ENCODE measurements at places on chromosomes 2 and 18.

GRCh38 chr2:185384822-185385560, 353.6 kb upstream of the FSIP2 start:
- DNase-seq = no peak

- DNase-seq = no peak
Measured at GRCh38 chr2:156435396-156435717, 822 bp upstream of the GPD2 start.

DNA sequence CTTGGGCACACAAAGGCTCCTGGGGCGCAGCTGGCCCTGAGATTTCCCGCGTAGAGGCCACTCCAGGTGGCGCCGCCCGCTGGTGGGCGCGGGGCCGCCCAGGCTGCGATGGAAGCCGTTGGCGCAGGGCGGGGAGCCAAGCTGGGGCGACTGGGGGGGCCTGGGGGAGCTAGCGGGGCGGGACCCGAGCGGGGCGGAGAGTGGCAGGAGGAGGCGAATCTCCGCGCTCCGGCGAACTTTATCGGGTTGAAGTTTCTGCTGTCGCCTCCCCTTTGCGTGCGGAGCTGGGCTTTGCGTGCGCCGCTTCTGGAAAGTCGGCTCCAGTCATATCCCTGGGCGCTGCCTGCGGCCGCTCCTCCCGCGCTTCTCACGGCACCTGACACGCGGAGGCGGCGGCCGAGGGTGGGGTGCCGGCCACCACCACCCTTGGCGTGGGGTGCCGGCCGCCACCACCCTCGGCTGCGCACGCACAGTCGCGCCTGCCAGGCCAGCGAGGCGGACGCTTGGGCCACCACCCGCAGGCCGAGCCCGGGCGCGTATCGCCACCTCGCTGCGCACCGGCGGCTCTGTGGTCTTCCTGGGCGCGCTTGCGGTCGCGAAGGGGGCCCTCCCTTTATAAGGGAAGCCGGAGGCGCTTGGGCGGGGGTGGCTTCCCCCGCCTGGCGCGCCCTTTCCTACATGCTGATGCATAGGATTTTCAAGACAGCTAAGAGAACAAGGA, 919 bp upstream of the CYP1B1 start:
- DNase-seq = peak; percentile 86

DNA sequence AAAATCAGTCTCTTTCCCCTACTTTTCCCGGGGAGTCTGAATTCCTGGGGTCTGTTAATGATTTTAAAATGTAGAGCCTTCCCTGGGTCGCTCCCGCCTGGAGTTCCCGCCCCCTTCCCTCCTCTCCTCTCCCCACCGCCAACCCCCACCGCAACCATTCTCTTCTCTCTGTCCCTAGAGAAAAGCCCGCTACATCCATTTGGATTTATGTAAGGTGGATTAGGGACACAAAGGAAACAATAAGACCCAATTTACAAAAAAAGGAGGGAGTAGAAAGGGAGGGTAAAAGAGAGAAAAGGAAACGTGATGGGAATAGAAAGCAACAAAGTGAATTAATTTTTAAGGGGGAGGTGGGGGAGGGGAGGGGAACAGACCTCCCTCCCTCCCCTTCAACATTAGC, 2.2 kb downstream of the EPHA4 start:
- no peak for DNase-seq

DNA sequence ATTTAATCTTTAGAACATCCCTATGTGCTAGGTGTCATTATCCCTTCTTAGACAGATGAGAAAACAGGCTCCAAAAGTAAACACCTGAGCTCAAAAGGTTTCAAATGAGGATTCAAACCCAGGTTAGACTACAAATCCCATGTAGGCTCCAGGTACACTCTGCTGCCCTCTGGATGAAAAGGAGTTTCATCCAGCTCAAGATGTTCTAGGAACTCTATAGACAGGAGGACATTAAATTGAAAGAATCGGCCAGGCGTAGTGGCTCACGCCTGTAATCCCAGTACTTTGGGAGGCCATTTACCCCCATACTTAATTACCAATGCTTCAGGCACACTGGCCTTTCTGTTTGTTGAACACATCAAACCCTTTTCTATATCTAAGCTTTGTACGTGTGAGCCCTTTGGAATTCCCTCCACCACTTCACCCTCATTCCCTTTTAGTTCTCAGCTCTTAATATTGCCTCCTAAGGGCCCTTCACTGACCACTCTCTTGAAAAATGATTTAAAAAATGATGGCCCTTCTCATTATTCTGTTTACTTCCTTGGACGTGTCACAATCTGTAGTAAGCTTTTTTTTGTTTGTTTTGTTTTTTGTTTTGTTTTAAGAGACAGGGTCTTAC, 10.7 kb downstream of the SLC25A12 start:
- DNase-seq = no peak

DNA sequence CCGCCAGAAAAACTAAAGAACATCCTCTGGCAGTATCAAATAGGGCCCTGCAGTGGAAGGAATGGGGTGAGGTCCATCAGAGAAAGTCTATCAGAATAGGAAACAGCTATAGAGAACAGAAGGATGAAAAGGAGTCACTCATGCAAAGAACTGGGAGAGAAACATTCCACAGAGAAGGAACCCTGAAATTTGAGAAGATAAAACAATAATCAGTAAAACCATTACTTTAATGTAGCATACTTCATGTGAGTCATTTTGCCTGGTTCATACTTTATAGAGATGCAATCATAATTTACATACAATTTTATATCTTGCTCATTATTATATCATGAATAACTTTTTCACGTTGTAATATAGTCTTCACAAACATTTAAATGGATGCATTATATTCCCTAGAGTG, 402.2 kb downstream of the NCKAP5 start:
- no peak for DNase-seq

GRCh38 chr2:239109928-239110545, 262.2 kb downstream of the TWIST2 start:
- DNase-seq = no peak

GRCh38 chr2:233026198-233026813, 6.2 kb upstream of the NEU2 start:
- no peak for DNase-seq

DNA sequence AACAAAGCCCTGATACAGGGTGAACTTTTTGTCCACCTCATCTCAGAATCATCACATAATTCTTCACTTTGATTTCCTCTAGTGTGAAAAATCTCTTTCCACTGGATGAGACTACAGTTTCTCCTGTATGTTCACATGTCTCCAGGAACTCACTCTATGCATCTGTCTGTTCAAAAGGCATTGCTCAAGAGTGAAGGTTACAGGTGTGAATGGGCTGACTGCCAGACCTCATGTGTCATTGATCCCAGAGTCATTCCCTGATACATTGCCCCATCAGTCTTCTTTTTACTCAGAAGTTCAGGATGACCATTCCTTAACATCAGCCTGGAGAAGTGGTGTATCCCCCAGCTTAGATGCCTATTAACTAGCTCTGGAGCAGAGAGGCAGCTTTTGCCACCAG, 4.4 kb upstream of the DSC3 start:
- DNase-seq = no peak

DNA sequence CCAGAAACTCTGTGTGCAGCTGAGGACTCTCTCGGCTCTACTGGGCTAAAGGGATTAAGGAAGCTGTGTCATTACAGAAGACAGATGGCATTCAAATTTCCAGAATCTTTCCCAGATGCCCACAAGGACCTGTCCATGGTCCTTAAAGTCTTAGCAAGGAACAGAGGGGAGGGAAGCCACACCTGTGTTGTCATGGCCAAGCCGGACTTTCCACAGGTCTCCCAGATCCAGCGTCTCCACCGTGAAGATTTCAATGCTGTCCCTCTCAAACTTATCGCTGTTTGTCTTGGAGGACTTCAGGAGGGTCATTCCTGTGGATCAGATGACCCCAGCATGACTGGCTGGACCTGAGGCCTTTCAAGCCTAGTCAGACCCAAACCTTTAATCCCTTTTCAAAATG, 114.5 kb downstream of the LOXHD1 start:
- no peak for DNase-seq

DNA sequence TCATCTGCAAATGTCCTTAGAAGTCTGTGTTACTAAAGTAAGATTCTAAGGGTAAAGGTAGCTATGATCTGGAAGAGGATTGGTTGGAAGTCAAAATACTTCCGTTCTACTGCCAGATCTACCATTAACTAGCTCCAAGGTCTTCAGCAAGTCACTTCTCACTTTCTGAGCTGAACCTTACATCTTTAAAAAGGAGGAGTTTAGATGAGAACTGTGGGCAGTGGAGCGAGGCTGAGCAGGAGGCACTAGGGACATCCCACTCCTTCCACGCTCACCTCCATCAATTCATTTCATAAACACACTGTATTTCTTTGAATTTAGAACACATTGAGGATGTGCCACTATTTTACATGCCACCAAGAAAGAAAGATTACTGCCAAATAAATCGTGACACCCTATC, 143.0 kb downstream of the ABCA12 start:
- no peak for DNase-seq

DNA sequence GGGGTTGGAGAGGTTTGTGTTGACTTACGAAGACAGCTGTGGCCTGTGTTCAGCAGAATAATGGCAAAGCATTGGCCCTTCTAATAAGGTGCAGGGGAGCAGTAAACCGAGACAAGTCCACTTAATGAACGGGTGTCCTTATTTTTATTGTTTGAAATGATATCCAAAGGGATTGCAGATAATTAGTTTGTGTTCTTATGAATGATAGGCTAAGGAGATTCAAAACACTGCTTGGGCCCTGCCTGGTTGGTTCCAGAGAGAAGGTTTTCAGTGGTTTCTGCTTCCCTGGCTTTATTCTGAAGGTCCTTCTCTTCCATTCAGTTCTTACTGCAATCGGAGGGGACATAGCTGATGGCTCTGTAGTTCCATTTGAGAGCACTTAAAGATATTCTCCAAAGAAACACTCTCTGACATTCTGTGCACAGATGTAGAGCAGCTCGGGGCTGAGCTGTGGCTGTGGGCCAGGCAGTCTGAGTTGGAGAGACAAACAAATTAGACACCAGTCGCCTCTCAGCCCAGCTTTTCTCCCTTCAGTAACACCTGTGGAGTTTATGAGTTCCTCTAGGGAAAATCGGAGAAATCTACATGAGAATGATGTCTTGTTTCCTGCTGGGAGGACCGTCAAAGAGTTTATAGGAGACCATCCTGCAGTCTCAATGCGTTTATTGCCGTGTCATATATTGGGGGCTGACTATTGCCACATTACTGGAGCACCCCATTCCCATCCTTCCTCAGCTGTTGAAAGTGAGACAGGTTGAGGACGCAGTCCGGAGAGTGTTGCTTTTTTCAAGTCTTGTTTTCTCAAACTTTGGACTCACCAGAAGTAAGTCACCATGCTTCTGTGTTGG, 6.5 kb downstream of the GREB1 start:
- DNase-seq = no peak

DNA sequence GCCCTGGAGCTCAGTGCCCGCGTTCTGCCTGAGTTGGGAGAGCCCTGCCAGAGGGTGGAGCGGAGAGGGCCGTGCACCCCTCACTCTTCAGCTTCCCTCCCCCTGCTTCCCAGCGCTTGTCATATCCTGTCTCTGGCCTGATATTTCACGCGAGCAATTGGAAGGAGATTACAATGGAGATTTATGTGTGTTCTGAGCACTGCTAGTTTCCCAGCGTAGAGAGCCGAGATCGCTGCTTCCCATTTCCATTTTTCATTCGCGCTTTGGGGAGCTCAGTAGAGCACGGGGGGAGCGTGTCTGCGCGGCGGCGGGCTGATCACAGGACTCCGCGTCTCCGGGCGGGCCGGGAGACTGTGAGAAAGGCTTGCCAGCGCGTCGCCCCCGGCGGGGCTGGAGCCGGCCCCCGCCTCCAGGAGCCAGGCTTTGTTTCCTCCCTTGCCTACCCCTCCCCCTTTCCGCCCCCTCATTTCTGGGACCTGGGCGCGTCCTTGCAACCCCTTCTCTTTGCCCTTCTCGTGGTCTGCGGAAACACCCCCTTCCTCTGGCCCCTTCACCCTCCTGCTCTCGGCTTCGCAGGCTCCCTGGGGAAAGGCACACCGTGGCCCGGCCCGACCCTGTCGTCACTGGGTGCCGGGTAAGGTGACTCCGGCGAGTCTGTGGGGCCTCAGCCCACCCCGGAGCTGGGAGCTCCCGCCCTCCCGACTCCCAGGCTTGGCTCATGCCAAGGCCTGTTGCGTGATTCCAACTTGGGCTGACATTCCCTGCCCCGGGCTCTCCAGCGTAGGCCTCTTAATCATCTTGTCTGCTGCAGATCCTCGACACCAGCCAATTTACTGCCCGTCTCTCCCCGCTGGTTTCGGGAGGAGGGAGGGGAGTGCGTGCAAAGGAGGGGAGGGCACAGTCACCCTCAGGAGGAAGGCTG, 5.8 kb downstream of the DLX2 start:
- peak; percentile 79 for DNase-seq

GRCh38 chr18:5318061-5318700, 22.7 kb upstream of the ZBTB14 start:
- DNase-seq = no peak

- DNase-seq = no peak
Measured at GRCh38 chr2:69518841-69519240, 81.6 kb upstream of the NFU1 start.

DNA sequence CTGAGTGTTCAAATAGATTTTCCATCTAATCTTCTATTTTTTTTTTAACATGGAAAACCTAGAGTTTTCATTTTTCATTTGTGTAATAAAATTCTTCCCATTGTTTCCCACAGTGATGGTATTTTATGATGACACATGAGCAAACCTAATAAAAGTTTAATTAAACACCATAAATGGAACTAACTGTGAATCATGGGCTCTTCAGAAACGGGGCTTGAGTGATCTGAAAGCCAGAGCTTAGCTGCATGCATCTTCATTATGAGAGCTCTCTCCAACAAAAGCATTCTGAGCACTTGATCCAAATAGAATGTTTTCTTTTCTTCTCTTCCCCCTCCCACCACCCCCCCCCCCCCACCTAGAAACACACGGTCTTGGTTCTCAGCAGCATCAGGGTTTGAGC, 82.1 kb upstream of the REV1 start:
- DNase-seq = no peak

- DNase-seq = no peak
Measured at GRCh38 chr2:96256611-96257113, 9.1 kb downstream of the TMEM127 start.

- DNase-seq = no peak
Measured at GRCh38 chr18:46352520-46353250, 248.5 kb downstream of the HAUS1 start.

DNA sequence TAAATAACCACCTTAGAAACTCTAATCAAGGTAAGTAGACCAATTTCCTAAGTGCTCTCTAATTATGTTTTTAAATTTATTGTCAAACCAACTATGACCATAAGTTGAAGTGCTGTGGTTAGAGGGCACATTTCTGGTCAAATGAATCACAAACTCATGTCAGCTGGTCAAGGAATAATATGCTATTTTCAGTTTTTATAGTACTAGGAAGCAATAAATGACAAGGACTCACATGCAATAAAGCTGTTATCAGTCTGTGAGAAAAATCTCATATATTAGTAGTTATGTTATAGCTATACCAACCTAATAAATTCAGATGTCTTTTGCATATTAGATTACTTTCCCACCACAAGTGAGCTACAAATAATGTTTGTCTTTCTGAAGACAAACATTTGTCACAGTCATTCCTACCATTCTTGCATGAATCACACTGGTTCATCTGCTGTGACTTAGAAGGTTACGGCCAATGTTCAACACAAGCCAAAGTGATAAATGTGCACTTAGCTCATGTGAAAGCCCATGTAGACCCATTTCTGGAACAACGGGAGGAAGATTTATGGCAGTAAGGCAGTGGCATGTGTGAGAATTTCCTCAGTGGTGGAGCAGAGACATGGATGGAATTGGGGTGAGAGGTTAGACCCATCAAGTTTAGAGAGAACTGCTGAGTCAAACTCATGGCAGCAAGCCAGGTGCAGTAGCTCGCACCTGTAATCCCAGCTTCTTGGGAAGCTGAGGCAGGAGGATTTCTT, 27.4 kb upstream of the CCNYL1 start:
- peak; percentile 64 for DNase-seq

All from skeletal muscle cell (primary cell).